ENCODE measurements at places on chromosomes 7 and 10. TPM values are rescaled to one million over a fixed set of nuclear protein-coding genes. Genes with fewer than 3 reads are reported as not detected.

The KLF14 gene
- total RNA-seq = not detected

DNA sequence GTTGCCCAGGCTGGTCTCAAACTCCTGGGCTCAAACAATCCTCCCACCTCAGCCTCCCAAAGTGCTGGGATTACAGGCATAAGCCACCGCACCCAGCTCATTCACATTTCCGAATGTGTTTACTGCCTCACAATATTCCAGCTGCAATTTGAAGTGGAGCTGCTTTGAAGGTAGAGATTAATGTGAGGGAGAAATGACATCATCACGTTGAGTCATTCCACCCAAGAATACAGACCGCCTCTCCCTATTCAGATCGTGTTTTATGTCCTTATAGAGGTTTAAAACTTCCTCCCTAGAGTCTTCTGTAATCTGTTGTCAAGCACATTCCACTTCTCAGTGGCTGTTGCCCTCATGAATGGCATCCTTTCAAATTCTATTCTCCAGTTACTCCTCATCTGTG, 100.4 kb upstream of the PDGFA start:
- peak; percentile 24 for DNase-seq
- no peaks in the 10 kb centered on the region for H3K27me3 ChIP-seq
- no peak overlapping the region for H3K4me3 ChIP-seq
- H3K36me3 ChIP-seq = peaks cover 7% of the 10 kb centered on the region
- H3K27ac ChIP-seq = no peak overlapping the region
- peaks cover 8% of the 10 kb centered on the region for H3K4me1 ChIP-seq

The TLX1 gene
- total RNA-seq = not detected

DNA sequence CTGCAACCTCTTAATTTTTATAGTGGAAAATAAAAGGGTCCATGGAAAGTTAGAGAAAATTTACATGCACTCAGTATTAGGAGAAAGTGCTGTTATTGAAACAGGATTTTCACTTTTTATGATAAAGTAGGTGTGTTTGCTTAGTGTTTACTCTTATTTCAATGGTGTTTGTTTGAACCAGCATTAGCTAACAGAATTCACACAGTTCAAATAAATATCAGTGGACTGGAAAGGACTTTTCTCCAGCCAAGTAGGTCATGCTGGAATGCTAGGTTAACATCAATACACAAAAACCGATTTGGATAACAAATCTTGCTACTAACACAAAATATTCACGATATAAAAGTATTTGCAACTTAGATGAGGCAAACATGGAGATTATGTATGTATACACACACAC, 49.4 kb upstream of the BET1 start:
- no peak overlapping the region for H3K4me3 ChIP-seq
- no peaks in the 10 kb centered on the region for H3K27me3 ChIP-seq
- no peak overlapping the region for H3K27ac ChIP-seq
- H3K36me3 ChIP-seq = no peaks in the 10 kb centered on the region
